ENCODE measurements at places on chromosomes 6 and 20.

DNA sequence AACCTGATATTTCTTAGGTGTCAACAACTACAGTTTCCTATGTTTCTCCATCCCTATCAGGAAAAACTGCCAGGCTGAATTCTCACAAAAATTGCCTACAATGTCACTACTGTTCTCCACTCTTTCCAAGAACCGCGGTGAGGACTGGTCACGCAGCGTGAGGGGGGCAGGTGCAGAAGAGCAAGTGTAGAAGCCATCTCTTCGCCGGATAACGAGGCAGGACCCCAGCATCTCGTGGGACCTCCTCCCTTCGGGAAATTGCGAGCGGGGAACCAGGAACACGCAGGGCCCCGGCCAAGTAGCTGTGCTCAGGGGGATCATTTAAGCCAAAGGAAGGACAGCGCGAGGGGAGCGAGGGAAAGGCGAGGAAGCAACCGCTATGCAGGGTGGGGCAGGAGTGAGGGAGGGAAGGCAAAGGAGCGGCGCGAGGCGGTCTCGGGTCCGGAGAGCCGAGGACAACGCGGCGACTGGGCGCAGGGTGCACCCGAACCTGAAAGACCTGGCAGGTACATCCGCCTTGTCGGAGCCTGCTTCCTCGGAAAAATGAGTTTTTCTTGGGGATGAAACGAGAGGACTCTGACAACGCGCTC lies 559 bp downstream of the APMAP start:
- no peak for DNase-seq

- DNase-seq, result peak; percentile 1
Measured at GRCh38 chr20:7980332-7981046, 39.1 kb downstream of the TMX4 start.

GRCh38 chr6:118912646-118913045 lies 18.7 kb downstream of the ASF1A start:
- no peak for DNase-seq

DNA sequence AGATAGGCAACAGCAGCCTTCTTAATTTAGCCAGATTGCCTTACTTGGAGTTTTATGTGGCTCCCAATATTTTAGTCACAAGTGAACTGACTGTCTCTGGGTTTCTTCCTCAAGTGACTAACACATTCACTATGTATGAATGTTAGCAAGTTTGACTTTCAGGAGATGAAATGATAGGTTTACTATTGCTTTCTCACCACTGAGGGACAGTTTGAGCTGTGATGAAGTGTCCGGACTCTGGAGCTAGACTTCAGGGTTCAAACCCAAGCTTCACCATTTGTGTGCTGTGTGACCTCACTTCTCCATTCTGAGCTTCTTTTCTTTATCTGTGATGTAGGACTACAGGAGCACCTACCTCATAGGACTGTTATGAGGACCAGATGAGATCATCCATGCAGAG lies 8.2 kb downstream of the DHX35 start:
- DNase-seq, result no peak

DNA sequence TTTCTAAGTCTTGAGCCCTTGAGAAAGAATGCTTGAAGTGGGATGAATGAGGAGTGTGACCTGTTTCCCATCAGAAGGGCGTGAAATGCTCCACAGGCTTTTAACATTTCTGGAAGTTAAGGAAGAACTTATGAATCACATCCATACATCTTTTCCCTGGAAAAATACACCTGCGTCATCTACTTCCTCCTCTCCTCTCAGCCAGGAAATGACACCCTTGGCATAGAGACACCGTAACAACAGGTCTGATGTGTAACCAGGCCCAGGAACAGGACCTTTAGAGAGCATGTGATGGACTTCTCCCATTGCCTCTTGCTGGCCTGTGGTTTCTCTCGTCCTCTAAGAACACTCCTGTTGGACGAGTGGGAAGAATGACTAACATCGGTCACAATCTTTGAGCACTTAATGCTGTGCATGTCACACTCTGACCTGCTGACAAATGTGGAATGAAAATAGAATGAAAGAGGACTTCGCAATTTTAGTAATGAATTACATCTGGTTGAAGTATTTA lies 28.5 kb upstream of the CITED2 start:
- no peak for DNase-seq

DNA sequence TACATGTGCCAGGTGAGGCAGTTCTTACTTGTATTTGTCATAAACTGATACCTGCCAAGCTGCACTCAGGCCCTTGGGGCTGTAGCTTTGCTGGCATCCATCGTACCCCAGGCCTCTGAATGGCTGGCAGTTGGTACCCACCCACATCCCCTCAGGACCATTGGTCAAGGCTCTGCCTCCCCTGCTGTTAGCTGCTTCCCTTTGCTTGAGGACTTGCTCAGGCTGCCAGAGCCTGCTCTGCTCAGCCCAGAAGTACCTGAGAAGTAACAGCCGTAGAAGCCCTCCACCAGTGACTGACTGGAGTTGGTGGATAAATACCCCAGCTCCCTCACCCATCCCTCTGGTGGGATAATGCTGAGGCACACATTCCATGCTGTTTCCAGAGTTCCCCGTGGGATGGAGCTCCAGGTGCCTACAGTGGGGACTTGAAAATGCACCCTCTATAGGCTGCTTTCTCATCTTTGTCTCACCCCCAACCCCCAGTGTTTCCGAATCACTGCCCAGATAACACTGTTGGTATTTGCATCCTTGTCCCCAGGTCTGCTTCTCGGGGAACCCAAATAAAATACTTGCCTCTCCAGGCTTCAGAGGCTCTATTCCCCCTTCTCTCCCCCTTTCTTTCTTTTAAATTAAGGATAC lies 7.3 kb downstream of the EBF4 start:
- DNase-seq, result no peak

- no peak for DNase-seq
Measured at GRCh38 chr6:21263531-21264287, 329.8 kb upstream of the SOX4 start.

DNA sequence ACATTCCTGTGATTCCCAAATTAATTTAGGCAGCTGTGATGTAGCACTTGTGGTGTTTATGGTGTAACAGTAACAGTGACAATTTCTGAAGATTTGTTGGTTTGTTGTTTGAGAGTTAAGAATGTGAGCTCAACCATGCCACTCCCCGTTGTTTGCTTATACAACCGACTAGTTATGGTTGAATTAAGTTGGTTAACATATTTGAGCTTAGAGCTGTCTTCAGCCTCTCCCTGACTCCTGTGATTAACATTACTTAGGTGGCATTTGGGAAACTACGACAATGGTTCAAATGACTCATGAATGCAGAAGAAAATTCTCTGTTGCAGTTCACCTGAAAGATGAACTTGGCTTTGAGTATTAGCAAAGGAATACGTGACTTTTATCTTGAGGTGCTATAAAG lies 35.9 kb upstream of the PRL start:
- DNase-seq, result no peak

- DNase-seq, result no peak
Measured at GRCh38 chr6:37748118-37748517, 50.4 kb upstream of the MDGA1 start.

- DNase-seq, result no peak
Measured at GRCh38 chr6:170416303-170416702, 109.7 kb downstream of the FAM120B start.

DNA sequence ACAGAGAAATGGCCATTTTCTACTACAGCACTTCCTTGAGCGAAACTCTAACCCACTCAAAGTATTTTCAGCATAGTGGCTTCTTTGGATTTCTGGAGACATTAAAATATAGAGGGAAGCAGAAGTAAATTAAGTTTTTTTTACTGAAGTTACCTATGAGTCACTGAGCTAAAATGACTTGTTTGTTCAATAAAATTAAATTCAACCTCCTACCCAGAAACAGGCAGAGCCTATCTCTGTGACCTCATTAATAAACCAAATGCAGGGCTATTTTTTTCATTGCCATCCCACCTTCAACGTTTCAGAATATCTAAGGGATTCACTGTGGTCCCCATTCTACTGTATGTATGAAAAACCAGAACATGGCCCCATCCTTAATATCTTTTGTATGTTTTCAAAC lies 133.0 kb downstream of the MTFR2 start:
- no peak for DNase-seq

GRCh38 chr20:12914804-12915203 lies 94.0 kb upstream of the SPTLC3 start:
- DNase-seq, result no peak

DNA sequence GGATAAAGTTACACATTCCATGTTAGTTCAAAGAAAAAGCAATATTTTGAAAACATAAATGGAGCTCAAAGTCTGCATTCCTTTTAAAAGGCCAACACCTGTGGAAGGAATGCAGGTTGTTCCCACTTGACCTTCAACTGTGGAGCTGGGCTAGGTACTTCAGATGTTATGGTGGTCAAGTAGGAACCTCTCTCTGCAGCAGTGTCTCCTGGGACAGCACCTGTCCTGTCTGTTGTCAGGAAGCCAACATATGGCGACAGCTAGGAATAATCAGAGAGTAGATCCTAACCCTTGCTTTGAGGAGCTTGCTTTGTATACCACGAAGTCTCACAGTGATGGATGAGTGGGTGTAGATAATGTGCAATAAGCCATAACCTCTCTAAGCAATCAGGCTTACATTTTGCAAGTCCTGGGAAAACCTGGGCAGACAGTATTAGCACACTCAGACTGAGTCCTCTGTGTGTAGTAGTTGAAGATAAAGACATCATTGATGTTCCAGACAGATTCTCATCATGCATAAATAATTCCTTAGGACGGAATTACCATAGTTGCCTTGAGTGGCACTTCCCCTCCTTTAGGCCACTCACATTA lies 347.5 kb downstream of the PRL start:
- DNase-seq, result no peak

DNA sequence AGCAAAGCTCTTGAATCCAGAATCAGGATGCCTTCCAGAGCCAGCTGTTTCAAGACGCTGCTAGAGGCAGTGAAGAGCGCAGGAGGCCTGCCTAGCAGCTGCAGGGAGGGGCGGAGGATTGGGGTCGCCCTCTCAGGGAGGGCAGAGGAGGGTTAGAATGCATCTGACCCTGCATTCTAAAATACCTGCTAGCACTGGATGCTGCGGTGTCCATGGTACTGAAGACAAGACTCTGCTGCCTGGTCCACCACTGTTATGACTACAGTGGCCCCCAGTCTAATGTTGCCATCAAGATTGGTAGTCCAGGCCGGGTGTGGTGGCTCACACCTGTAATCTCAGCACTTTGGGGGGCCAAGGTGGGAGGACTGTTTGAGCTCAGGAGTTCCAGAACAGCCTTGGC lies 193.7 kb upstream of the PROKR2 start:
- no peak for DNase-seq

DNA sequence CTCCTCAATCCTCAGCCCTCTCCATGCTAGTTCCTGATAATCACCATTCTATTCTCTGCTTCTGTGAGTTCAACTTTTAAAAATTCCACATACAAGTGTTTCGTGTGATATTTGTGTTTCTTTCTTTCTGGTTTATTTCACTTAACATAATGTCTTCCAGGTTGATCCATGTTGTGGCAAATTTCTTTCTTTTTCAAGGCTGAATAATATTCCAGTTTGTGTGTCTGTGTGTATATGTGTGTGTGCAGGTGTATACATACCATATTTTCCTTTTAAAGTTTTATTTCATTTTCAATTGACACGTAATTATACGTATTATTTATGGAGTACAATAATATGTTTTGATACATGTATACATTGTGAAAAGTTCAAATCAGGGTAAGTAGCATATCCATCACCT lies 19.8 kb upstream of the SF3B5 start:
- no peak for DNase-seq

DNA sequence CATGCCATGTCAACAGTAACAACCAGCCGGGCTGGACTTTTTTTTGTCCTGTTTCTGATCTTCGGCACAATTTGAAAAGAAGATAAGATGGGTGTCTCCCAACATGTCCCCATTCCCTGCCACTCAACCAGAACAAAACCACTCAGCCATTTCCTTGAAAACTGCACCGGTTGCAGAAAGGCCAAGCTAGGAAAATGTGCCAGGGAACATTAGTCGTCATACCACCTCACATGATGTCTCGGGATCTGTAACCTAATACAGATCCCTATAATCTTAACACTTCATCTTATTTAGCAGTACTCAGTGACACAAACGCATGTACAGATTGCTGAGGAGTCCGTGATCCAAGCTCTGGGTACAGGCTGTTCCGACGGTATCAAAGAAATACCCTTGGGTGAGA lies 46.5 kb downstream of the ALDH8A1 start:
- DNase-seq, result no peak

GRCh38 chr20:63454731-63455567 lies 17.5 kb downstream of the KCNQ2 start:
- no peak for DNase-seq

- no peak for DNase-seq
Measured at GRCh38 chr6:158654498-158654897, 4.6 kb downstream of the SYTL3 start.

- no peak for DNase-seq
Measured at GRCh38 chr6:75101896-75102295, 104.0 kb downstream of the COL12A1 start.

DNA sequence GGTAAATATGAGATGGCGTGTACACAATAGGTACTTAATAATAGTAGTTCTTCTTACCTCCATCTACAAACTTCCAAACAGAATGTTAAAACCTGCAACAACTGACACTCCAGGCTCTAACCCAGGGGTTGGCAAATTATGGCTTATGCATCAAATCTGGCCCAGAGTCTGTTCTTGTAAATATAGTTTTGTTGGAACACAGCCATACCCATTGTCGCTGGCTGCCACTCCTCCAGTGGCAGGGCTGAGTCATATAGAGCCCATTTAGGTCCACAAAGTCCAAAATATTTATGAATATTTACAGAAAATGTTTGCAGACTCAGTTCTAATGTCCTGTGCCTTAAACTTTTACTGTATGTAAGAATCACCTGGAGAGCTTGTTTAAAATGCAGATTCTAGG lies 69.9 kb upstream of the BTBD3 start:
- no peak for DNase-seq

DNA sequence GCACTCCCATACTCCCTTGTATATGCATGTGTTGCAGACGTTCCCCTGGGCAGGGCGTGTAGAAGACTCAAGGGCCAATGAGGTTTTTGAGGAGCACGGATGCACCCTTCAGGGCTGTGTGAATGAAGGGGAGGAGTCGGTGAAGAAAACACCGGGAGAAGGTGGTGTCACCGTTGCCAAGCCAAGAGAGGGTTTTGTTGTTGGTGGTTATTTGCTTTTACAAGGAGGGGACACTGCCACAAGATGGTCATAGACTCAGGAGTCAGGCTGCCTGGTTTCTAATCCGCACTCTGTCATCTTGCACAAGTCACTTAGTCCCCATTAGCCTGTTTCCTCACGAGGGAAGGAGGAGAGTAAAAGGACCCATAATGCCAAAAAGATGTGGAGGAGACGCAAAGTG lies 124.0 kb downstream of the PXDC1 start:
- no peak for DNase-seq

GRCh38 chr6:170025935-170026750 lies 264.7 kb downstream of the DLL1 start:
- DNase-seq, result no peak

- DNase-seq, result no peak
Measured at GRCh38 chr6:84588697-84589080, 175.7 kb downstream of the TBX18 start.
